ENCODE measurements at places on chromosomes 3 and 15.

DNA sequence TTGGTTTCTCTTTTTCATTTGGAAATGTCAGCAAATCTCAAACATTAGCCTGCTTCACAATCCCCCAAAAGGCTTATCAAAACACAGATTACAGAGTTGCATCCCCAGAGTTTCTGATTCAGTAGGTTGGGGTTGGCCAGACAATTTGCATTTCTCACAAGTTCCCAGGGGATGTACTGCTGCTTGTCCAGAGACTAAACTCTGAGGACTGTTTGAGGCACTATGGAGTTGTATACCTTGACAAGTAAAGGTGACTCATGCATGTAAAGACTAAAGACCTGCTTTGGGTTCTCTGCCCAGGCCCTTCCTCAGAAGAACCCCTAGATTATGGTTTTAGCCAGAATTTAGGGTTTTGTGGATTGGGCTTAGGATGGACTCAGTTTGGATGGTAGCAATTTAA, 151.1 kb upstream of the ARHGEF26 start:
- DNase-seq, result no peak

- no peak for DNase-seq
These were observed 49.6 kb upstream of the ST8SIA2 start for GRCh38 chr15:92343924-92344643.

DNA sequence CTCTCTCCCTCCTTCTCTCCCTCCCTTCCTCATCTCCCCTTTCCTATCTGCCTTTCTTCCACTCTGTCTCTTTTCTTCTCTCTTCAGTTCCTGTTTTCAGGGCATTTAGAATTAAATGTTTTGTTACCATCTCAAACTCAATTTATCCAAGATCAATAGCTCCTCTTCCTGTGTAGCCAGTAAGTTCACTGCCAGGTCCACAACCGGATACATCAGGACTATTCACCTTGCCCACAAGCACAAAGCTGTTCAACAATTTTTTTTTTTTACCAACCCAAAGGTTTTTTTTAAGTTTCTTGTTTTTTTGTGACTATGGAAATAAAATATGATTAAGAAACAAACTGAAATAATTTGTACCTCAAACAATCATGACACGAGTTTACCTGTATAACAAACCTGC, 26.1 kb downstream of the FBN1 start:
- DNase-seq, result no peak

- no peak for DNase-seq
These were observed 53.1 kb upstream of the PRR23E start for GRCh38 chr3:127139601-127140500.

DNA sequence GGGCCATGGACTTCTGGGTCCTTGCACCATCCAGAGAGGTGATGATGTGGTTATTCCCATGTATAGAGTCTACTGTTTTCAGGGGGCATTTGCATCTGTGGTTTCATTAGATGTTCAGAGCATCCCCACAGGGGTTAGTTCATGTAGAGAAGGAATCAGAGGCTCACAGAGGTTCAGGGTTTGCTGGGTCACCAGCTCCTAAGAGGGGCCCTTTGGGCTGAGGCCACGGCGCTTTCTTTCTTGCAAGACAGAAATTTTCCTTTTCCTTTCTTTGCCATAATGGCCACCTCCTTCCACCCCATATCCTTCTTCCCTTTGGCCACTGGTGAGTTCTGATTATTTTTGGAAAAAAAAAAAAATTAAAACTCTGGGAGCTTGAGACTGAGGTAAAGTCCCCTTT, 62.3 kb downstream of the APBA2 start:
- DNase-seq, result no peak

DNA sequence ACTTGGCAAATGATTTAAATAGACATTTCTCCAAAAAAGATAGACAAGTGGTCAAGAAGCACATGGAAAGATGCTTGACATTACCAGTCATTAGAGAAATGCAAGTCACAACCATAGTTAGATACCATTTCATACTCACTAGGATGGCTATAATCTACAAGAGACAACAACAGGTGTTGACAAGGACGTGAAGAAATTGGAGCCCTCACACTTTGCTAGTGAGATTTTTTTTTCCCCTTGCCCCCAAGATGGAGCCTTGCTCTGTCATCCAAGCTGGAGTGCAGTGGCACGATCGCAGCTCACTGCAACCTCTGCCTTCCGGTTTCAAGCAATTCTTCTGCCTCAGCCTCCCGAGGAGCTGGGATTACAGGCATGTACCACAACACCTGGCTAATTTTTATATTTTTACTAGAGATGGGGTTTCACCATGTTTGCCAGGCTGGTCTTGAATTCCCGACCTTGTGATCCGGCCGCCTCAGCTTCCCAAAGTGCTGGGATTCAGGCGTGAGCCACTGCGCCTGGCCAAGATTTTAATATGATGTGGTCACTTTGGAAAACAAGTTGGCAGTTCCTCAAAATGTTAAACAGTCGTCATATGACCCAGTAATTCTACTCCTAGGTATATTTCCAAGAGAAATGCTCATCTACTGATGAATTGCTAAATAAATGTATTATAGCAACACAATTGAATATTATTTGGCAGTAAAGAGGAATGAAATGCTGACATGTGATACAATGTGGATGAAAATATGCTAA, 103.3 kb downstream of the ATG7 start:
- DNase-seq, result no peak

GRCh38 chr3:38687321-38687720, 37.8 kb upstream of the SCN5A start:
- no peak for DNase-seq

GRCh38 chr3:24019585-24019984, 74.5 kb downstream of the NR1D2 start:
- no peak for DNase-seq

GRCh38 chr3:62057339-62058047, 315.9 kb downstream of the FEZF2 start:
- no peak for DNase-seq

DNA sequence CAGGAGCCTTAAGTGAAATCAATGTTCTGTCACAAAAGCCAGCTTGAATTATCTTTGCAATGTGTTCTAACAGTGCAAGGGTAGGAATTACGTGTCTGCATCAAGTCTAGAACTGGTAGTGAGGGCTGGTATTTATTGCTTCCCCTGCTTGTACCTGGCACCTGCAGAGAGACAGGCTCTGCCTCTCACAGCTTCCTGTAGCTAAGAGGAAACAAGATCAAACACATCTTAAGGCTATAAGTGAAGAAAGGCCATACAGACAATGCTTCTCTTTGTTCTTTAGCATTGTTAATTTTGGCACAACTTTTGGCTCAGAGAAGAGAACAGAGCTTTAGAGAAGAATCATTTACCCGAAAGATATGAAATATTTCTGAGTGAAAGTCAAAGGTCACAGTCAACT, 479.9 kb downstream of the GRM7 start:
- DNase-seq, result no peak

GRCh38 chr3:141415953-141416352, 47.6 kb downstream of the ZBTB38 start:
- DNase-seq, result no peak

DNA sequence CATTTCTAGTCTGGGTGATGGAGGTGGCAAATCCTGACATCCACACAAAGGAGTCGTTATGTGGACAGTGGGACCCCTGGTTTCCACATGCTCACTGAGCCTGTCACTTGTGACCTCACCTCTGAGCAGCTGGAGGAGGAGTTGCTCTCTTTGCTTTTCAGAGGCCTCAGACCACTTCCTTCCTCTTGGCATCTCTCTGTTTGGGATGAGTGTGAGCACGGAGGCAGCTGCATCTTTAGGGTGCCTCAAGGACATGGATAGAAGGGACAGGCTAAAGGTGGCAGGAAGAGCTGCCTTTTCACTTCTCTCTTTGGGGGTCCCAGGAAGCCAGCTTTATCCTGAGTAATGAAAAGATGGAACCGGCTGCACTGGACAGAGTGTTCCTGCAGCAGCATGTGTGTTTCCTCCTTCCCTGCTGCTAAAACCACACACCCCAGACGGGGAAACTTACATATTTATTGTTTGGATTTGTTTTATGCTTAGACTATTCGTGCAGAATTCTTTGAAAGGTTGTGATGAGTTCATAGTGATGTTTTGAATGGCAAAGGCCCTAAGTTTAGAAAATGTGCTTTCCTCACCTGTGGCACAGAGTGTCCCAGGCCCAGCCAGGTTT, 31.8 kb downstream of the GPR171 start:
- DNase-seq, result no peak

DNA sequence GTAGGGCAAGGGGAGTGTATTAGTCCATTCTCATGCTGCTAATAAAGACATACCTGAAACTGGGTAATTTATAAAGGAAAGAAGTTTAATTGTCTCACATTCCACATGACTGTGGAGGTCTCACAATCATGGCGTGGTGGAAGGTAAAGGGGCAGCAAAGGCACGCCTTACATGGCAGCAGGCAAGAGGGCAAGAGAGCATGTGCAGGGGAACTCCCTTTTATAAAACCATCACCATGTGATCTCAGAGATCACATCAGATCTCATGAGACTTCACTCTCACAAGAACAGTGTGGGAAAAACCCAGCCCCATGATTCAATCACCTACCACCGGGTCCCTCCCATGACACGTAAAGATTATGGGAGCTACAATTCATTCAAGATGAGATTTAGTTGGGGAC, 41.4 kb downstream of the SUMF1 start:
- no peak for DNase-seq

GRCh38 chr3:160673188-160673587, 3.8 kb upstream of the ARL14 start:
- no peak for DNase-seq

DNA sequence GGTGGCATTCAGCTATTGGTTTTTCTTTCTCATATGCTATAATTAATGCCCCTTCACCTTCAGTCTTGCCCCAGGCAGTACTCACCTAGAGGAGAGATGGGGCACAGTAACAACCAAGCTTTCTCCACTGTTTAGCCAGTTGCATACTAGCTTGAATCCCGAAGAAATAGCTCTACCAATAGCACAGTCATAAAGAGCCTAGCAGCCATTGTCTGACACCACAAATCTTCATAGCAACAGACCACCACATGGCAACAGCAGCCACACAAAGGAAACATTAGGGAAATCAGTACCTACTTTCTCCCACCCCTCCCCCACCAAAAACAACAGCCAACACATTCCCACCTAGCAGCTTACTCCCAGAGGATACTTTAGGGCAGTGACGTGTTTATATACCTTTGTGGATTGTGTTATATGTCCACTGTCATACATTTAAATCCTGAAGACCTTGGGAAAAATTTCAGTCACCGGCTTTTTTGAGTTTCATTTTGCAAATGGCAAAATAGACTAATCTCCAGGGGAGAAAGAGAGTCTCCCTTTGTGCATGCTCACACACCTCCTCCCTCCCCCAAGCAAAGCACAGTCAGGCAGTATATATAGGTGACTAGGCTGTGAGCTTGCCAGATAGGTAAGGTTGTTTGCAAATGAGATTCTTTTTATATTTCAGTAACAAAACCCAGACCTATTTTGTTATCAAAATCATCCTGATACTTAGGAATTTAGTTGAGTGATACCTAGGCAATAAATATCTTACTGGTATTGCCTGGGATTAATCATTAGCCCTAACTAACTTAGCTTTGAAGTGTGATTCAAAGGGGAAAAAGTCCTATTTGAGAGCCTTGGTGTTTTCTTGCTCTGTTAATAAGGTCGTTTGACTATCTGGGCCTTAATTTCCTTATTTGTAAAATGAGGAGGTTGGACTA, 140.6 kb downstream of the RBPMS2 start:
- DNase-seq, result peak; percentile 33

DNA sequence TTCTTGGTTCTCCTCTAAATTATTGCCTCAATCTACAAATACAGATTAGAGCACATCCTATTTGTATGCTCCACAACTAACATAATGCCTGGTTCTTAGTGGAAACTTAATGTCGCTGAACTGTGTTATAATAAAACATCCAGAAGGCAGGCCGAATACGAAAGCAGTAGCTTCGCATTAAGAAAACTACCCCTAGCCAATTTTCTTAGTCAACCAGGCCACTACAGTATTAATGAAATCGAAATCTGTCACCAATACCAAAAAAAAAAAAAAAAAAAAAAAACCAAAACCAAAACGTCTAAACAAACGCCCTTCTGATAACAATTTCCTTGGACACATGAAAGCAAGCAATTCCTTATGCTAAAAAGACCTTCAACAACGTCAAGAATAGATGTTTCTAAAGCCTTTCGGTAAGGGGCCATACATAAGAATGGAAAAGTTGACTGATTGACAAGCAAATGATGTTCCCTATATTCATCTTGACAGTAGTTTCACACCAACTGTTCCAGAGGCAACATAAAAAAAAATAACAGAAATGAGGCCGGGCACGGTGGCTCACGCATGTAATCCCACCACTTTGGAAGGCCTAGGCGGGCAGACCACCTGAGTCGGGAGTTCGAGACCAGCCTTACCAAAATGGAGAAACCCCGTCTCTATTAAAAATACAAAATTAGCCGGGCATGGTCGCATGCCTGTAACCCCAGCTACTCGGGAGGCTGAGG, 1.3 kb downstream of the DENND6A start:
- DNase-seq, result no peak

DNA sequence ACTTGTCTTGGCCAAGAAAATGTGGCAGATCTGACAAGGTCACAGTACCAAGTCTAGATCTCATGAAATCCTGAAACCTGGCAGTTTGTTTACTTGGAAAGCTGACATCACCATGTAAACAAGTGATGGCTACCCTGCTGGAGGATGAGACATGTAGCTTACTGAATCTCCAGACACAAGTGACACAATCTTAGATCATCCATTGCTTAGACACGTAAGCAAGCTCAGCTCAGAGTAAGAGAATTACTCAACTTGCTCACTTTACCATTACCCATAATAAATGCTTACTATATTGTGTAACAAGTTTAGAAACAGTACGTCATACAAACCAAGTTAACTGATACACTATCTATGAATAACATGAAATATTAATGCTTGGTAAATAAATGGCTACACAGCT, 263.8 kb downstream of the TBC1D5 start:
- no peak for DNase-seq

DNA sequence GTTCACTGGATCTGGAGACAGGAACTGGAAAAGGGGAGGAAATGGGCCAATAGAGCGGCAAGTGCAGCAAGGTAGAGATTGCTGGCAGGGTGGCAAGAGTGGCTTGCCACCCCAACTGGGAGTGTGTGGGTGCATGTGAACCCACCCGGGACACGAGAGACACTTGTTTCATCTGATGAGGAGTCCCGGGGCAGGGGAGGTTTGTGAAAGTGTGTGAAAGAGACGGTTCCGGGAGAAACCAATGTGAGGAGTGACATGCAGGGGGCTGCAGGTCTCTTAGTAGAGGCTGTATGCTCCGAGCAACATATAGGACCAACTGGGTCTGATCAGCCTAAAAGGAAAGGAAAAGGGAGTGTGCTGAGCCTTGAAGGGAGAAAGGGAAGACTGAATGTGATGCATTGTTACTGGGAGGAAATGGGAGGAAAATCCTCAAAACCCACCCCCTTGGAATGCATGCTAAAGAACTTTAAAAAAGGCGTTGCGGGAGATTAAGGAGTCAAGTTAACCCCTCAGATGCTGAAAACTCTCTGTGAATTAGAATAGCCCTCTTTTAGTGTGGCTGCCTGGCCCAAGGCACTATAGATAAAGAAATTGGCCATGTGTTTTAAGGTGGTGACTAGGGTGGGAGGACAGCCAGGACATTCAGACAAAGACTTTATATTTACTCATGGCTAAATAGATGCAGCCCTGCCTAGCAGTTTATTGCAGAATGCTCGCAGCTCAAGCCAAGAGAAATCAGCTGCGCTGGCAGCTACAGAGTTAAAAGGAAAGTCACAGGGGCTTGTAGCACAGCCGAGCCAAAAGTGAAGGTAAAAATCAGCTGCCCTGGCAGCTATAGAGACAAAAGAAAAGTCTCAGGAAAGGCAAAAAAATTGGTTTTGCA, 9.1 kb upstream of the SLC9C1 start:
- DNase-seq, result no peak

- no peak for DNase-seq
These were observed 11.9 kb downstream of the DNAJA4 start for GRCh38 chr15:78276064-78276943.

- DNase-seq, result no peak
These were observed 602 bp upstream of the SLTM start for GRCh38 chr15:58934114-58934447.

Data from LoVo (cell line).